Foreskin keratinocyte (primary cell): ENCODE measurements at places on chromosomes 6 and 20. TPM values are rescaled to one million over a fixed set of nuclear protein-coding genes. Genes with fewer than 3 reads are reported as not detected.

Gene IRAK1BP1
- total RNA-seq: 3.8 and 3.9 TPM in 2 replicates

DNA sequence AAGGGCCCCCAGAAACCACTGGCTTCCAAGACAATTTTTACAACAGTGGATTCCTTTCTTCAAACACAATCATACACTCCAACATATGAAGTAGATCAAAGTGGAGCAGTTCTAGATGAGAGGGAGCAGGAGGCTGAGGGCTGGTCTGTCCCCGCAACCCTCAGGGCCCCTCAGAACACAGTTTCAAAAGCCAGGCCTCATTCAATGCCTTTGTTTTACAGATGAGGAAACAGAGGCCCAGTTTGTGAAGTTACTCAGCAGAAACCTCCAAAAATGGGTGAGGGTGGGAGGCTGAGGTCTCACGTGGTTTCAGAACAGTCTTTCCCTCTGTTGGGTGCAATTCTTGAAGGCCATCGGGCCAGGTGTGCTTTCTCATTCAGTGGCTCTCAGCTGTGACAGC is 134.9 kb downstream of the SCML4 start:
- DNase-seq: no peak

- no peak for DNase-seq
These were observed 28.8 kb downstream of the GCM1 start for GRCh38 chr6:53119772-53120409.

DNA sequence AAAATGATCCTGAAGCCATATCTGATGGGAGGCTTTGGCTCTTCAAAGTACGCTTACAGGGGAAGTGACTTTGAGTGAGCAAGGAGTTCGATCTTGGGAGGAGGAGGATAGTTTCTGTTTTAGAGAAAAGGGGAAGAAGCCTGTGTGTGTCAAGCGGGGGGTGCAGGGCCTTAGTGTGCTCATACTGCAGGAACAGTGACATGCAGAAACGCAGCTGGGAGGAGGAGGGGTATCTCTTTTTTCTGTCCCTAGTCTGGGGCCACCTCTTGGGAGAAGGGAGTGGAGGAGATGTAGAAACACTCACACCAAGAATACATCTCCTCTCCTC is 19.8 kb downstream of the SIRPD start:
- no peak for DNase-seq

DNA sequence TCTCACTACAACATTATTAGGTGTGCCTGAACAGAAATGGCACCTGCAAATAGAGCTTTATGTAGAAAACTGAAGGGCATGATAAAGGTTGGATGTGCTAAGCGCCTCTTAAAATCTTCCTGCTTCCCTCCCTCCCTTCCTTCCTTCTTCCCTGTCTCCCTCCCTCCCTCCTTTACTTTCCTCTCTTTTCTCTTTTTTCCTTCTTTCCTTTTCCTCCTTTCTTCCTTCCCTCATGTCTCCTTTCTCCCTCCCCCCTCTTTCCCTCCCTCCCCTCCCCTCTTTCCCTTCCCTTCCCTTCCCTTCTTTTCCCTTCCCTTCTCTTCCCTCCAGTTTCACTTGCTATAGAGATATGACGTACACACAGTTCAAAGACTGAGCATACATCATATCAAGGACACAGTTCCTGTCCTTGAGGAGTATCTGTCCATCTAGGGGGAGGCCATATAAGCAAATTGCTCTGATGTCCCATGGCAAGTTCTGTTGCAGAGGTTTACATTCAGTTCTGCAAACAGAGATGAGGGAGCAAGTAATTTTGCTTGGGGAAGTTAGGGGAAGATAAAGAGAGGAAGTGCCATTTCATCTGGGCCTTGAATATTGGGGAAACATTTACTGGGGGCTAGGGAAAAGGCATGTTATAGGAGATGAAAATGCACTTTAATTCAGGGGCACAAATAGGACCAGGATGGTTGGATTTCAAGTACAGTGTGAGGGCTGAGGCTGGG is 79.0 kb upstream of the EEF1E1 start:
- DNase-seq: no peak
